ENCODE measurements at places on chromosomes 2 and 18. TPM values are rescaled to one million over a fixed set of nuclear protein-coding genes. Genes with fewer than 3 reads are reported as not detected.
A peak's percentile ranks its signal among the peaks of the same experiment; 100 is the strongest.

The ANKRD30B gene
- total RNA-seq, result not detected

DNA sequence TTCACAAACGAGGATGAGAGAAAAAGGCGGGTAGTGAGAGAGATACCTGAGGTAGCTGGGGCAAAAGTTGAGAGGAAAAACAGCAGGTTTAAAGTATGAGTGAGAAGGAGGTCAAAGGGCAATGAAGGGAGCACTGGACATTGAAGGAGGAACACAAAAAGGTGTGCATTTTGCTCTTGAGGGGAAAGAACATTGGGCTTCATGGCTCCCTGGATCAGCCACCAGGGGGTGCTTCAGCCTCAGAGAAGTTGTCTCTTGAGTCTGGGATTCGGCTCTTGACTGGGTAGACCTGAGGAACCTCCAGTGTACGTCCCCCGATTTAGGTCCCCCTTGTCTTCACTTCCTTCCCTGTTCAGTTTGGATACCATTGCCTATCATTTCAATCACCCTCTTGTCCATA lies 128.5 kb downstream of the RAPGEF4 start:
- ATAC-seq, result peak; percentile 61

DNA sequence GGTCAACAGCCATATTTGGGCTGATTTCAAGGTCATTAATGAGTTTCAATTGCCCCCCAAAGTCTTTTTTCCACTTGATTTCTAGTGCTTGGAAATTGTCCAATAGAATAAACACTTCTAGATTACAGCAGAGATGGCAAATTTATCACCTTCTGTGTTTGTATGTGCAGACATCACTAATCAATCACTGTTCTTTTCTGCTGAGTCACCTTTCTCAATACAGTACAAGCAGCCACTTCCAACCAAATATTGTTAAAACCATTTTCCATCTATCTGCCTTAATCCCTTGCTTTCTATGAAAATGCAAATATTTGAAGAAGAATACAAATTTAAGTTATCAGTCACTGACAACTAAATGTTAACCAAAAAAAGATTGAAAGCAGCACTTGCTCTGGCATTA lies 40.2 kb upstream of the ZNF521 start:
- no peak for ATAC-seq

- ATAC-seq, result peak; percentile 85
Measured at GRCh38 chr18:56402872-56403516, 235.4 kb downstream of the TXNL1 start.

The CERKL gene
- not detected for total RNA-seq

DNA sequence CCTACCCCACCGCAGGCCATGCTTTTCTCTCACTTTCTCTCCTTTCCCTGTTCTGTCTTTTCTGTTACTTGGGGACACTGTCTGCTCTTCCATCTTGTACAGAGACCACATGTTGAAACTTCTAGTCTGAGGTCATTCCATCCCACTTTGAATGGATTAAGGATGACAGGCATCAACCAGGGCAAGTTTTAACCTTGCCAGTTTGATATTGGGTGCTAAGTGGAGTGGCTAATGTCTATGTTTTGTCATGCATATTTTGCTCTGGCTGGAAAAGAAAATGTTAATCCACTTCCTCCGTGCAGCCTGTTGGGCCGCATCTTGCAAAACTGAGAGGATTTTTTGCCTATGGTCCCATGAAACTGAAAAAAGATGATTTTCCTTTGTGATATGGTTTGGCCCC lies 205.5 kb upstream of the SESTD1 start:
- no peak for ATAC-seq

The ACTR2 gene
- 177 TPM for total RNA-seq

- ATAC-seq, result peak; percentile 4
Measured at GRCh38 chr2:119683713-119684443, 4.9 kb downstream of the TMEM177 start.

The ST8SIA3 gene
- not detected for total RNA-seq

The CTAGE1 gene
- not detected for total RNA-seq

DNA sequence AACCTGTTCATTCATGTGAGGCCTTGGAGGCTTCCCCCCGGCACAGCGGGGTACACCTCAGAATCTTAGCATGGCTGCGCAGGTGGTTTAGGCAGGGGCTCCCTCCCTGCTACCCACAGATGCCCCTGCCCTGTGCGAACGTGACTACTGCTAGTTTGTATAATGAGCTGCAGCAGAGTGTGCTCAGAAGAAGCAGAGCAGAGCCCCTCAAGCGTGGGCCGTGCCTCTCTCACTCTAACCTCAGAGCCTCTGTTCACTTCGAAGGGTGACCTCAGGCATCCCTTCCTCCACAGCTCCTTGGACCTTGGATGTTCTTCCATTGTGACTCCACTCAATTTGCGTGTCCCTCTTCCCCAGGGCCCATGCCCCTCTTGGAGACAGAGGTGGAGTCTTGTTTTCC lies 161.6 kb downstream of the CTIF start:
- no peak for ATAC-seq

DNA sequence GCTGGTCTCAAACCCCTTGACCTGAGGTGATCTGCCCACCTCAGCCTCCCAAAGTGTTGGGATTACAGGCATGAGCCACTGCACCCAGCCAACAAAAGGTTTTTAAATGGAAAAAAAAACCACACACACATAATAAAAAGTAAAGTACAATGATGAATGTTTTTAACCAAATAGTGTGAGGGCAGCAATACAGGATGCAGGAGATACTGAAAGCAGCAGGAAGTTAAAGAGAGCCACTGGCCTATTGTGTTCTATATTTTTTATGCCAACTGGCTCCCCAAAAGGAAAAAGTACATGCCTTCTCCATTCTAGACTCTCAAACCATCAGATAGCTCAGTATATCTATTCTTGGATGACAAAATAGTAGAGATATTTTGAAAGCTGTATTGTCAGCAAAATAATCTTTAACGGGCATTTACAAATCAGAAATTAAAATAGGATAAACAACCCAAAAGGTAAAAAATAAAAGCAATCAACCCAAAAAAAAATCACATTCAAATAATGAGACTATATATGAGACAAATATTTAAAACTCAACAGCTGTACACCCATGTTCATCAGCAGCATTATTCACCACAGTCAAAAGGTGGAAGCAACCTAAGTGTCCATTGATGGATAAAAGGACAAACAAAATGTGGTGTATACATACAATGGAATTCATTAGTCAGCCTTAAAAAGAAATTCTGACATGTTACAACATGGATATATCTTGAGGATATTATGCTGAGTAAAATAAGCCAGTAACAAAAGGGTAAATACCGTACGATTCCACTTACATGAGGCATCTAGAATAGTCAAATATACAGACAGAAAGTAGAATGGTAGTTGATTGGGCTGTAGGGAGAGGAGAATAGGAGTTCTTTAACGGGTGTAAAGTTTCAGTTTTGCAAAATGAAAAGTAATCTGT lies 26.2 kb downstream of the GPATCH11 start:
- peak; percentile 90 for ATAC-seq

GRCh38 chr2:33411765-33412164 lies 64.7 kb upstream of the RASGRP3 start:
- no peak for ATAC-seq

DNA sequence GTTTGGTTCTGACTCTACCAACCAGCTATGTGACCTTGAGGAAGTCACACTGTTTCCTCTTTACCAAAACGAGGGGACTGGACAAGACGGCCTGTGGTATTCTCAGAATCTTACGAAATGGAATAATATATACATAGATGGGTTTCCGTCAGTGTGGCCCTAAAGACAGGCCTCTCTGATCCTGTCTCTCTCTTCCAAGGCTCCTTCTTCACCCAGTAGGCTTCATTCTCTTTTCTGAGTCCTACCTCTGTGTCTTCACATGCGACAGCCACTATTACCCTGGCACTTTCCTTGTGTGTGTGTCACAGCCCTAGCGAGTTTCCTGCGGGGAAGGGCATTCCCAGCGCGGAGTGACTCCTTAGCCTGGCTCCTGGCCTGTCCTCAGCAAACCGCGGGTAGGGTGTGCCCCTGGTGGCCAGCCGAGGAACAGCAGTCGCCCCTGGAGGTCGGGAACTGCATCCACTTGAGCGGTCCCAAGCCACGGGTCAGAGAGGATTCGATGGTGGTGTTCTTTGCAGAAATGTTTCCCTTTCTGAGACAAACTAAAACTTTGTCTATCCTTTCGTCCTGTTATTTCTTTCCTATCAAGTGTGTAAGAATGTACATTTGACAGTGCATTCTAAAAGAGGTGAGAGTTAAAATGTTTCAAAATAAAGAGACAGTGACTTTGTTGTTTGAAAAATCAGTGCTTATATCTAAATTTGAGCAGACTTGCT lies 63.3 kb downstream of the RAB31 start:
- peak; percentile 87 for ATAC-seq

- no peak for ATAC-seq
Measured at GRCh38 chr2:187208199-187208785, 239.8 kb downstream of the CALCRL start.

DNA sequence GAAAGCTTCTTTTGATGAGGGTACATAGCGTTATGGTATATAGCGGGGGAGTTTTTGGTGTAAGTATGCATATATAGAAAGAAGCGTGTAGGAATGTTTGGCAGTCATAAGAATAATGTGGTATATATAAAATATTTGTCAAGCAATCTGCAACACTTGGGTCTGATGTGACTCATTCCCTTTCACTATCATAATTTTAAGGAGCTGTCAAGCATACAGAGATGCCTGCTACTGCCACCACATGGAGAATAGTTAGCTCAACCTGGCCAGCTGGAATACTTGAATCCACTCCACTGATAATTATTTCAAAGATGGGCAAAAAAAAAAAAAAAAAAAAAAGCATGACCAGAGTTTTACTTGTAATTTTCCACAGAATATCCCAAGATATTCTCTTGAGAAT lies 559.8 kb upstream of the REG3G start:
- no peak for ATAC-seq

- peak; percentile 50 for ATAC-seq
Measured at GRCh38 chr2:109513749-109514588, 99.8 kb downstream of the SEPTIN10 start.

The SNRPD1 gene
- total RNA-seq, result 57.2 TPM

- ATAC-seq, result peak; percentile 94
Measured at GRCh38 chr2:206389164-206389563, 54.2 kb upstream of the ADAM23 start.

- ATAC-seq, result no peak
Measured at GRCh38 chr2:233408366-233409285, 54.3 kb downstream of the DGKD start.

- ATAC-seq, result peak; percentile 68
Measured at GRCh38 chr2:98912221-98912851, 23.7 kb downstream of the CRACDL start.

DNA sequence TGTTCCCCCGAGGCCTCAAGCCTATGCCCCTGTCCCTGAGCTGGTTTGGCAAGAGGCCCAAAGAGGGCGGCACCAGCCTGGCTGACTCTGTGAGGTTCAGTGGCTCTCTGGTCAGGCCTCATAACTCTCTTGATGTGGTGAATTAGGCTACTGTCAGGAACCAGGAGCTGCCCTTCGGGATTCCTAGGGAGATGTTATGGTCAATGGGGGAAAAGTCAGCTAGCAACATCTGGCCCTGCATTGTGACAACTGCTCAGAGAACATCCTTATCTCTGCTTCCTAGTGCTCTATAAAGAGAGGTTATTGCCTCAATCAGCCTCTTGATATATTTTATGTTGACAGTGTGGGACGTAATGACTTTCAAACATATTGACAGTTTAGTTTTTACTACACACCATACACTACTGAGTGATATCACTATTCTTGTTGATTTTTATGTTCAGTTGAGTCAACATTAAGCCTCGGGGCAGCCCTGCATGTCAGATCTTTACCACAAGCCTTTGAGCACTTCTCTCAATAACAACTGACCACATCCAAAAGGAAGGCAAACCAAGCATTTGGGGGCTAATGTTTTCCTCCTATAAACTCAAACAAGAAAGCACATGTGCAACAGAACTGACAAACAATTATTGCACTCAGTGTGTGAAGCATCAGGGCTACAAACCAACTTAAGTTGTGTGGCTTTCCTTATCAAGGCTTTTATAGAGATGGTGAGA lies 448.3 kb upstream of the SLC14A2 start:
- ATAC-seq, result no peak

The UGT1A7 gene
- 13.9 TPM for total RNA-seq

GRCh38 chr2:219059725-219060682 lies 717 bp downstream of the IHH start:
- ATAC-seq, result no peak

DNA sequence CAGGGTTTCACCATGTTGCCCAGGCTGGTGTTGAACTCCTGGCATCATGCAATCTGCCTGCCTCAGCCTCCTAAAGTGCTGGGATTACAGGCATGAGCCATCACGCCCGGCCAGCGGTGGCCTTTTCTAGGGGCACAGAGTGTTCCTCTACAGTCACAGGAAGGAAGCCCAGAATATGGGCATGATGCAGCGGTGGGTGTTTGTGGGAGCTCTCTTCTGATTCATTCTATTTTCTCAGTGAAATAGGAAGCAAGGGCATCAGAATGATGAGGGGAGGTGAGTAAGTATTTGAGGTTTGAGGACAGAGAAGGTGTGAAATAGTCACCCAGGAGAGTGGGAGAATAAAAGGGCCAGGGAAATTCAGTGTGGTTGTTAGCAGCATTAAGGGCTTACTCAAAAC lies 70.3 kb upstream of the PSME4 start:
- no peak for ATAC-seq

The ARHGAP28 gene
- 2.4 TPM for total RNA-seq

DNA sequence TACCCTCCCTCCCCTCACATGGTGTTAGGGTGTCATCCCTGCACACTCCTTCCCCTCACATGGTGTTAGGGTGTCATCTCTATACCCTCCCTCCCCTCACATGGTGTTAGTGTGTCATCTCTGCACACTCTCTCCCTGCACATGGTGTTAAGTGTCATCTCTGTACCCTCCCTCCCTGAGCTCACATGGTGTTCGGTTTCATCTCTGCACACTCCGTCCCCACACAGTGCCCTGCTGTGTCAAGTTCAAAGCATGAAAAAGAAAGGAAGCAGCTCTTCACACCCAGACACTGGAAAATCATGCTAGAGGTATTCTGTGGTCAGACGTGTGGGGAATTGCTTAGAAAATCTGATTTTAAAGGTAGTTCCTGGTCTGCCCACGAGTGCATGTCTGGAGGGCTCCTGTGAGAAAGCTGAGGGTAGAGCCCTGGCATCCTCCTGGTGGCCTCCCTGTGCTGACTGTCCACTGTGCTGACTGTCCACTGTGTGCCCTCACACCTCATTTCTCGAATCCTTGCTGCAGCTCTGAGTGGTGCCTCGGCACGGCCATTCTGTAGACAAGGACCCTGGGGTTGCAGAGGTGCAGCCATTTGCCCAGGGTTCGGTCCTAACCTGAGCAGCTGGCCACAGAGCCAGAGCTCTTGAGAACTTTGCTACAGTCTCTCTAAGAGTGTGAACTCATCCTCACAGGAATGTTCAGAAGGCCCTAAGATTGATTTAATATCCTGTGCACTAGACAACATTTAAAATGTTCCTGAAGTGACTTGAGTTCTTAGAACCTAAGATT lies 69.1 kb upstream of the NFATC1 start:
- no peak for ATAC-seq

The CXCR1 gene
- total RNA-seq, result 0.72 TPM

The TRIM54 gene
- 0.16 TPM for total RNA-seq

GRCh38 chr18:74944676-74945075 lies 264.3 kb downstream of the PTGR3 start:
- no peak for ATAC-seq

Measured in esophagus mucosa (tissue), 1 donor.